NCI-H1048 (cell line): ENCODE measurements at places on chromosomes 7 and 10.

DNA sequence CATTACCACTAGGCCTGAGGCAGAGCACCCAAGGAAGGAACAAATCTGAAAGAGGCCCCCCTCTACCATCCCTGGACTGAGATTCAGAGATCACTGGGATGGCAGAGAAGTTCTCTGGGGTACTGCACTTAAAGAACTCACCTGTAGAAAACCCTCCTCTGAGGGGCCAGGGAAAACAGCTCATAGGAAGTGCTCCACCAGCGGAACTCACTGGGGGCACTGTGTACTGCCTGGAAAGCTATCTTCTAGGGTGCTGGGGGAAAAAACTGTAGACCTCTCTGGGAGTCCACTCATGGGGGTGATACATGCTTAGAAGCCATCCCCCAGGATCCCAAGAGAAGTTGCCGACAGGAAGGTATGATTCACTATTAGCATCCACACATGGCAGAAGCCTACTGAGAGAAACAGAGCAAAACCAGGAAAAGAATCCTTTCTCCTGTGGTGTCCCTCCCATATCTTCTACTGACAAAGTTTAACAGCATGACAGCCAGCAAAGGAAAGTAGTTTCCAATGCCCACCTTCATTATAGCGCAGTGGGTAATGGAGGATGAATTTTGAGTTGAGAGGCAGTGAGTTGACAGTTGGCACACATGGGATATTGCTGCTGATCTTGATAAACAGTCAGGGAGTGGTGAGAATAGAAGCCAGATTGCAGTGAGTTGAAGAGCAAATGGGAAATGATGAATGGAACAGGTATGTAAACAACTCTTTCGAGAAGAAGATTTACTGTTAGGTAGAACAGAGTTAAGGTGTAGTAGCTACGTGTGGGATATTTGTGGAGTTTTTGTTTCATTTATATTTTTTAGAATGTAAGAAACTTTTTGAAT, 20.9 kb downstream of the ANKIB1 start:
- DNase-seq, result no peak

- no peak for DNase-seq
These were observed 135.7 kb downstream of the MAGI2 start for GRCh38 chr7:79317728-79318127.

DNA sequence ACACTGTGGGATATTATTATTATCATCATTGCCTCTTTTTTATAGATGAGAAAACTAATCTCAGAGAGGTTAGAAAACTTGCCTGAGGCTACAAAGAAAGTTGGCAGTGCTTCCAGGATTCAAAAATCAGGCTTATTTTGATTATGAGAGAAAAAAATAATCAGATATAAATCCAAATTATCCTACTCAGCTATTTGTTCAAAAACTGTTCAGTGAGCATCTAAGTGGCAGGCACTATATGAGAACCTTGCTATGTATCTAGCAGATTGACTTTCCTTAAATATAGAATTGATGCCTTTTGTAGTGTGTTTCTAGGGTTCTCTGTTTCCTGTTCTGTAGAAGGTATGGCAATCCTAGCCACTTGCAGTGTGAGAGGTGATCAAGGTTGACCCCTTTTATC, 60.0 kb upstream of the SLC35B4 start:
- DNase-seq, result no peak

DNA sequence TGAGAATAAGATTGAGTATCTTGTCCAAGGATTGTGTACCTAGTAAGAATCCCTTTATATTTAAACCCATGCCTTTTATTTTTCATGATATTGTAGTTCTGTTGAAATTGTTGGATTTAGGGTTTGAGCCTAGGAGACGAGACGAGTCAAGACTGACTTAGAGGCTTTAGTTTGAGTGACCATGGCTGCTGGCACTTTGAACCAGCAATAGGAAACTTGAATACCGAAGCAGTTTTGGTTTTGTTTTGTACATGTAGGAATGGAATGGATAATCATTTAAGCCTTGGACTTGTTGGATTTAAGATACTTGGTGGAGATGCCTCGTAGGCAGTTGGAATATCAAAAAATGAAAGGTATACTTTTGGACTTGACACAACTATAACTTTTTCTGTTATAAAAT, 229.0 kb downstream of the BICC1 start:
- no peak for DNase-seq

GRCh38 chr10:113808168-113808567, 45.7 kb downstream of the DCLRE1A start:
- DNase-seq, result no peak

DNA sequence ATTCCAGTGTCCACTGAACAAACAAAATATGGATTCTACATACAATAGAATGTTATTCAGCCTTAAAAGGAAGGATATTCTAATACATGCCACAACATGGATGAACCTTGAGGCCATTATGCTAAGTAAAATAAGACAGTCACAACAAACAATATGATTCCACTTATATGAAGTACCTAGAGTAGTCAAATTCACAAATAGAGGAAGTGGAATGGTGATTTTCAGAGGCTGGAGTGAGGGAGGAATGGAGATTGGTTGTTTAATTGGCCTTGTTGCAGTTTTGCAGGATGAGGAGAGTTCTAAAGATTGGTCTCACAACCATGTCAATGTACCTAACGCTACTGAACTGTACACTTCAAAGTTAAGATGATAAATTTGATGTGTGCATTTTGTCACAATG, 119.6 kb downstream of the CHN2 start:
- DNase-seq, result no peak

DNA sequence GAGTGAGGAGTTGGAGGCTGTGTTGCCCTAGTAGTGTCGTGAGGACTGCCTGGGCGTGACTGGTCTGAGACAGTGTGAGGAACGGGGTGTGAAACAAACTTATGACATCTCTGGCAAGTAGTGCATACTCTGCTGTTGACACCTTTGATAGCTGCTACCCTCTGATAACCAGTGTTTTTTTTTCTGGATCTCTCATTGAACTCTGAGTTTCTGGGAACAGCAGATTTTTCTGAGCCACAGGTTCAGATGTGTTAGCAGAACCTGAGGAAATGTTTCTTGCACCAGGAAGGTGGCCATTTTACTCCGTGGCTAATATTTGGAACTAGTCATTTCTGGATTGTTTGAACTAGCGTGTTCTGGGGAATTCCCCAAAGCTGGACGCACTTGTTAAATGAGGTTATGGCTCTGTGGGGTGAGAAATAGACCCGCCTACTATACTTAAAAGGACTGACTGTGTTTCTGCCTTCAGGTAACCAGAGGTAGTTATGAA, 52.9 kb downstream of the AUTS2 start:
- DNase-seq, result no peak

DNA sequence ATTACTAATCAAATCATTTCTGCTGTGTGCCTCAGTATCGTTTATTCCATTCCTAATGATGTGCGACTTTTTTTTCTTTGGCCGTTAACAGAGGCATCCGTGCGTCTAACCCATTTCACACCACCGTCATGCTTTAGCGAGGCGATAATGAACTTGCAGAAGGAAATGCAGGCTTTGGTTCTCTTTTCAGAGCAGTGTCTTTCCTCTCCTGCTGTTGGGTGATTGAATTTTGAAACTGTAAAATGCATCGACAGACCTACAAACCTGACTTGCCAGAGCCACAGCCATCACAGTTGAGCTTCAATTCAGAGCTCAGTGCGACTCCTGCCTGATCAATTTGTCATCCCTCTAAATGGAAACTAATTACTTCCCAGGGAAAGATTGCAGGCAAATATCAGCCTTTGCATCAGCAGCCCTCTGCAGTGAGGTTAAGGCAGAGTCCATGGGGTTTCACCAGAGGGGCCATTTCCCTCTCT, 486.0 kb upstream of the GALNT17 start:
- no peak for DNase-seq

DNA sequence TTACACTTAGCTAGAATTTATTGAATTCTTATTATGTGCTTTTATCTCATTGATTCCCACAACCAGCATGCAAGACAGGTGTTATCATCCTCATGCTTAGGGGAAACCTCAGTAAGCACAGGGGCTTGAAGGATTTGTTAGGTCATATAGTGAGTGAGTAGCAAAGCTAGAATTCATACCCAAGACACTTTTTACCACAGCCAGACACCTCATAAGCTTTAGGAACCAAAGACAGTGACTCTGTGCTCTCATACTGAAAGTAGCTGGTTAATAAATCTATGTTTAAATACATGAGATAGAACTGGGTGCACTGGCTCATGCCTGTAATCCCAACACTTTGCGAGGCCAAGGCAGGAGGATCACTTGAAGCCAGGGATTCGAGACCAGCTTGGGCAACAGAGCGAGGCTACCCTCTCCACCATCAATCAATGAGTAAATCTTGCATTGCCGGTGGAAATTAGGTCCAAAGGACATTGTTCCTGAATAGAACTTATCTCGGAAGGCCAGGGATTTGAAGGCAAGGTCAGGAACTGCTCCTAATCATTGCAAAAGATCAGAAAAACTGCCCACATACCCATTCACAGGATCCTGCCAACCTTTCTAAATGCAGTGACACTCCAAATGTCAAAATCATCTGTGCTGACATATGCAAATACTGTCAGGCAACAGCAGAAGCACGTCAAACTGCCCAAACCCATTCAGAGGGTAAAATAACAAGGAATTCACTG, 523.5 kb downstream of the PARD3 start:
- DNase-seq, result no peak

DNA sequence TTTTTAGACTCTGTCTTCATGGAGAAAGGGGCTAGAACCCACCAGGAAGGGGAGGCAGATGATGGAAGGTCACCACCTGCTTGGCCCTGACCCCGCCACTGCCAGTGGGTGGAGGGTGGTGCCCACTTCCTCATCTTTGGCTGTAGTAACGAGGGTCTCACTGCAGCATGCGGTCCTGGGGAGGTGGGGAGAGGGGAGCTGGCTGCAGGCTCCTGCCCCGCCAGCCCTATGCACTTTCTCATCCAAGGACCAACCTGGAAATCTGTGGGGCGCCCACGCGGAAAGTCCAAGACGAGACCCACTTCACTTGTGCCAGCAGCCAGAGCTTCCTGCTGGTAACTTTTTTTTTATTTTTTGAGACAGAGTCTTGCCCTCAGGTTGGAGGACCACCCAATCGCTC, 101.0 kb downstream of the CUX1 start:
- DNase-seq, result no peak

GRCh38 chr7:54543051-54543488, 895 bp downstream of the VSTM2A start:
- peak; percentile 5 for DNase-seq

DNA sequence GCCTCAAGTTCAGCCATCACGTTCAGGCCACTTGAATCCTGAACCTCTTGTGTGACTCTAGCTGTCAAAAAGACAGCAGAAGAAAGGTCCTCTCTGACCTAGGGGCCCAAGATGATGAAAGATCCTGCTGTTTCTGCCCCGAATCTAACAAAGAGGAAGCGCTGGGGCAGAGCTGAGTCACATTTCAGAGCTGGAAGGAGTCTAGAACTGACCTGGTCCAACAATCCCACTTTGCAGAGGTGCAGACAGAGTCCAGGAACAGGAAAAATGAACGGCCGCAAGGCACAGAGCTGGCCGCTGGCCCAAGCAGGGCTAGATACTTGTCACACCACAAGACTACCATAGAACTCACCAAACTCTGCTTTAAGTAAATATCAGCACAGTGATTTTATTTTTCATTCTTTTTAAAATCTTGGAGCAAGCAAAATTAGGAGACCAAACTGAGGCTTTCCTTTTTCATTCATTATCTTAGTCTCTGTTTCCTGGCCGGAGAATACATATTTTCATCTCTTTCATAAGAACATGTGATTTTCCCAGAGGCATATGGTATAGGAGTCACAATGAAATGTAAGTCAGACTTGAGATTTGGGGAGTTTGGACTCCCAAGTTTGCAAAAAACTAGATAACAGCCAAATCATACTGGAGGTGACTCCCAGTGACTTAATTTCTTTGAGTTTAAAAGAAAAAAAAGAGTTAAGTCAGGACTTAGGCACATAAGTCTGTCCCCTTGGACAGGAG, 52.8 kb downstream of the CHST15 start:
- no peak for DNase-seq

DNA sequence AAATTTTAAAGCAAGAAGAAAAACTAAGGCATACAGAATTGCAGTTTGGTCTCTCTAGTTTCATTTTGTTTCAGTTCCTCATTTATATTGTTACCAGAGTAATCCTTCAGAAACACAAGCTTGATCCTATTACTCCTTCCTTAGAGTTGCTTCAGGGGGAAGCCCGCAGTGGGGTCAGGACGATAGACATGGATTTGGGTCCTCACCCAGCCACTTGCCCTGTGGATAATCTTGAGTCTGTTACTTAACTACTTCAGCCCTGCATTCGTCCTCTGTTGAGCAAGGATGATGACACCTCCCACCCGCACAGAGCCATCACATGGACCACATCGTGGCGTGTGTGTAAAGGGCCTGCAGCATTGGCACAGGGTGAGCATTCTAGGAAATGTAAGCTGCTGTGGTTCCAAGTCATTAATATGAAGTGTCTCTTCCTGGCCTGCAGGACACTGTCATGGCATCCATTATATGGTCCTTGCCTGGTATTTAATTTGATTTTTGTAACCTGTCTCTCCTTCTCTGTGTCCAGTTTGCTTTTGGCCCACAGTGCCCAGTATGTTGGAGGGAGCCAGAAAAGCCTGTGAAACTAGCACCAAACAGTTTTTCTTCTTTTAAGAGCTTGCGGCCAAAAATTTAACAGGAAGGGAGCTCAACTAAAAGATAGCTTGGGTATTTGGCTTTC, 111.2 kb downstream of the EEPD1 start:
- no peak for DNase-seq

DNA sequence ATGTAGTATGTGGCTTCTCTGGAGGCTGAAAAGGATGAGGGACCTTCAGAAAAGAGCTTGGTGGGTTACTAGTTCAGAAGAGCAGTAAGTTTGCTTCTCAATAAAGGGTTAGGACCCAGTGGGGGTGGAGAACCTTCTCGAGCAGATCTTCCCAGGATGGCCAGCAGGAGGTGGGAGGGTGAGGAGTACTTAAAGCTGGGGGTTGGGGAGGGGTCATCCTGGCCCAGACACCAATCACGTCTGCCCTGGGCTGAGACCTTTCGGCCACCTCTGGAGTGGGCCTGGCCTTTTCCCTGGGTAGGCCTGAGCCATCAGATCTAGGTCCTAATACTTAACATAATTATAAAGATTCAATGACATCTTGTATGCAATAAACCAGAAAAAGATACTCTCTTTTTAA, 149.0 kb upstream of the TCF7L2 start:
- DNase-seq, result no peak

GRCh38 chr10:60466267-60467201, 76.9 kb upstream of the ANK3 start:
- no peak for DNase-seq

GRCh38 chr7:82275342-82275741, 168.2 kb downstream of the CACNA2D1 start:
- DNase-seq, result no peak

- no peak for DNase-seq
These were observed 5.2 kb downstream of the CLIP2 start for GRCh38 chr7:74294191-74294998.

- DNase-seq, result no peak
These were observed 58.9 kb downstream of the SH2D4B start for GRCh38 chr10:80596391-80597257.

GRCh38 chr7:98571986-98572385, 45.1 kb upstream of the NPTX2 start:
- no peak for DNase-seq

- DNase-seq, result no peak
These were observed 105.7 kb upstream of the DNAJB12 start for GRCh38 chr10:72460284-72460876.

GRCh38 chr7:155401231-155401630, 56.7 kb upstream of the EN2 start:
- DNase-seq, result no peak

- DNase-seq, result no peak
These were observed 200.9 kb upstream of the CNTNAP2 start for GRCh38 chr7:145915679-145916078.

GRCh38 chr7:100632951-100633717, 8.2 kb downstream of the TFR2 start:
- no peak for DNase-seq

- no peak for DNase-seq
These were observed 26.1 kb downstream of the KLRG2 start for GRCh38 chr7:139457153-139457946.
